ENCODE measurements at places on chromosomes 13 and 19.

- DNase-seq: no peak
Measured at GRCh38 chr19:32581705-32582179, 752 bp downstream of the PDCD5 start.

- no peak for DNase-seq
Measured at GRCh38 chr13:24022568-24022967, 125.3 kb upstream of the C1QTNF9B start.

GRCh38 chr13:57925751-57926150, 294.2 kb downstream of the PCDH17 start:
- no peak for DNase-seq

DNA sequence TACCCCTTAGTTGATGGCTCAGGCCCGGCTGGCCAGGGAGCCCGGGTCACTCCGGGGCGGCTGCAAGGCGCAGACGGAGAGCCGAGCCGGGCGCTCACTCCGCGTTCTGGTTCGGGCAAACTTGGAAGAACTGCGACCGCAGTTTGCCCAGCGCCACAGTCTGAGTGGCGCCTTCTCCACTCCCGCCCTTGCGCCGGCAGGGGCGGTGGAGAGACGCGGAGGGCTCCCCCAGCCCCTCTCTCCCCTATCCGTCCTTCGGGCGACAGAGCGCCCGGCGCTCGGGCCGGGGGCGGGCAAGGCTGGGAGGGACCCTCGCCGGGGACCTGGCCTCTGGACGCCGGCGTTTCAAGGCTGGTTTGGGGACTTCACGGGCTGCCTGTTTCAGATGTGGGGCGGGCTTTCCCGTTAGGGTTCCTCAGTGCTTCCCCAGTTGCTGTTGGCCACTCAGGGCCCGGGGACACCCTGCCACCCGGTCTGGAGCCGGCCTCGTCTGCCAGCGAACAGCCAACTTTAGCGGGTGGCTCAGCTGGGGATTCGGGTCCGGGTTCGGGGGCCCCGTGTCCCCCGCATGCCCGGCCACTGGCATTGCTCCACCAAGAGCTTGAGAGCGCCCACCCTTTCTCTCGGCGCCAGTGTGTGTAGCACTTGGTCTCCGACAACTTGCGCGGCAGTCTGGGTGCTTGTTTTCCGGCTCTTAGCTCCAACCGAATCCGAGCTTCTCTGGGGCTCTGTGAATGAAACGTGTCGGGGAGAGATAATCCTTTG, 1.5 kb downstream of the GPC6 start:
- DNase-seq: peak; percentile 56

GRCh38 chr13:83215627-83216026, 666.6 kb downstream of the SLITRK1 start:
- no peak for DNase-seq

DNA sequence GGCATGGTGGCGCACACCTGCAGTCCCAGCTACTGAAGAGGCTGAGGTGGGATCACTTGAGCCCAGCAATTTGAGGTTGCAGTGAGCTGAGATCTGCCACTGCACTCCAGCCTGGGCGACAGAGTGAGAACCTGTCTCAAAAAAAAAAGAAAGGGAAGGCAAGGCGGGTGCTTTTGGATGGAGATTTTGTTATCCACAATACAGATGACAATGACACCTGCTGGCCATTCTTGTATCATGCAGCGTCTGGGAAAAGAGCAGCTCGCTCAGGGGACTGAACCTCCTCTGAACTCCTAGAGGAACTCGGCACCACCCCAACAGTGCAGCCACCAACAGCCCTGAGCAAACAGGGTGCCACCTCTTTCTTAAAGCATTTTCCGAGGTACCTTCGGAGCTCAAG, 22.8 kb downstream of the HAUS8 start:
- peak; percentile 3 for DNase-seq

DNA sequence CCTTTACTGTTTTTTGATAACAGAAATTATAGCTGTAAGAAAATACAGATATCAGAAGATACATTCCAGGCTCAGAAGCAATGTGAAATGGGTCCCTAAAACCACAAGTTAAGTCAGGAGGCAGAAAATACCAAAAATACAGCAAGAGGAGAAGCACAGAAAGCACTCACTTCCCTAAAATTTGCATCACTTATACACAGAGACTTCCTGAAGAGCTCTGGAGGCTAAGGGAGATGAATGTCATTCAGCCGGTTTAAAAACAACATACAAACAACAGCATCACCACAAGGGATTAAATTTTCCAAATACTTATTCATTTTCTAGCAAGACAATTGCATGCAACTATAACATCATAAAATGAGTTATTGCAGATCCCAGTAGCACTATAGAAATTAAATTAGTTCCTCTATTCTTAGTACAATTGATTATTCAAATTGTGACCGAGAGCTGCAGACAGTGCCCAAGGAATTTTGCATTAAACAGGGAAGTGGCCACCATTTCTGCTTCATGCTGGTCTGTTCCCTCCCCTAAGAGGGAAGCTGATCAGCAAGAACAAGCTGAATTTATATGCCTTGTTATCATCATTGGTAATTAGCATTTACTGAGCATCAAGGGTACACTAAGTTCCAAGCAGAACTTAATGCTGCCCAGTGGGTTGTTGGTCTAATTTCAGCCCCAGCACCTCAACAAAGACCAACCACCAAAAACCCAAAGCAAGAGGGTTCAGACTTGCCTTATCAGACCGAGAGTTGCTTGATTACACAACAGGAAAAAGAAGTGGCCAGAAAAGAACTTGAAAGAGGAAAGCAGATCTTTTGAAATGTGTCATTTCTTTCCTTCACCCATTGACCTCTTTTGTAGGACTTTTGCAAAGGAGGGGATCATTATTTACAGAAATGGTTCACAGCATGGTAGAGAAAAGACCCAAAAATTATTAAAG, 140.7 kb downstream of the KCTD12 start:
- no peak for DNase-seq

DNA sequence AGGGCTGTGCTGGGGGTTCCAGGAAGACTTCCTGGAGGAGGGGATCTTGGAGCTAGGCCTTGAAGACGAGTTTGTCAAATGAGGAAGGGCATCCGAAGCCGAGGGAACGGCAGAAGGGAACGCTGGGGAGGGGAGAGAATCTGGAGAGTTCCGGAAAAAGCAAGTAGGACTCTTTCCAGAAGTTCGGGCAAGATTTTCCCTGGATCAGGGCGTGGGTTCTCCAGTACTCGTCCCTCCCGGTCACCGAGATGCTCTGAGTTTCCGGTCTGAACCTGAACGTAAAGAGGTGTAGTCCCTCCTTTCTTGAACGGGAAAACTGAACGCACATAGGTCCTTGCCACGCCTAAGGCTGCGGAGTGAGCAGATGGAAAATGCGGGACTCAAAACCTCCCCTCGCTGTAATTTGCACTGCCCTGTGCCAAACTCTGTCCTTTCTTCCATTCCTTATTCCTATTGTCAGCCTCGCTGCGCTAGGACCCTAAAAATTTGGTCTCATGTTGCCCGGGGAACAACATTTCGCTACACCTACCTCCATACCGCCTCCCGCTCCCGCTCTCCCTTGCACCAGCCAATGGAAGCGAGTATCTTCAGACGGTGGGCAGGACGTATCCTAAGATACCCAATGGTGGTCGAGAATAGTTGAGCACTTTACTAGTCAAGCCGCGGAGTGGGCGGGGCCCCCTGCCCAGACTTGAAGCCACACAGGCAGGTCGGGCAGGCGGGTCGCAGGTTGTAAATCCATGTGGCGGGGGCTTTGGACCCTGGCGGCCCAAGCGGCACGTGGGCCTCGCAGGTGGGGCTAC, at the start of gene GTPBP3:
Gene GTPBP3, plus strand, starts transcription at position 682 of the 803 bp plus-strand sequence. Its CDS starts 59 bp downstream, at position 741.
- peak; percentile 95 for DNase-seq

DNA sequence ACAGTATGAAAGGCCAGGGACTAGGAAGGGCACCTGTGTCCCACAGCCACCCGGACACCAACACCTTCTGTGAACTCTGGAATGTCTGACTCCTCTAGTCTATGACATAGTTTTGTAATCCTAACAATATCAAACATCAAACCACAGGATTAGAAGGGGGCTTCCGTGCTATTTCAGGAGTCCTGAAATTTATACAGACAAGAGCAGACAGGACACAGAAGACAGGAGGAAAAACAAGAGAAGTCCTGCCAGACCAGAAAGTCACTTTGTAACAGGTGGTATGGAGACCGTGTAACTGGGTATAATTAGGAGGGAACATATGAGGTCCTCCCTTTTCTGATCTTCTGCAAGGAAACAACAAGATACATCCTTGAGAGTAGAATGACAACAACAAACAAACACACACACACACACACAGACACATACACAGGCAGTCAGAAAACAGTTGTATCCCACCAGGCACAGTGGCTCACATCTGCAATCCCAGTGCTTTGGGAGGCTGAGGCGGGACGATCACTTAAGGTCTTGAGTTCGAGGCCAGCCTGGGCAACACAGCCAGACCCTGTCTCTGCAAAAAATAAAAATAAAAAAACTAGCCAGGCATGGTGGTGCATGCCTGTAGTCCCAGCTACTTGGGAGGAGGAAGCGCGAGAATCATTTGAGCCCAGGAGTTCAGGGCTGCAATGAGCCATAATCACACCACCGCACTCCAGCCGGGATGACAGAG, 13.1 kb downstream of the INSR start:
- DNase-seq: no peak

GRCh38 chr13:40342901-40343300, 323.5 kb downstream of the FOXO1 start:
- no peak for DNase-seq

DNA sequence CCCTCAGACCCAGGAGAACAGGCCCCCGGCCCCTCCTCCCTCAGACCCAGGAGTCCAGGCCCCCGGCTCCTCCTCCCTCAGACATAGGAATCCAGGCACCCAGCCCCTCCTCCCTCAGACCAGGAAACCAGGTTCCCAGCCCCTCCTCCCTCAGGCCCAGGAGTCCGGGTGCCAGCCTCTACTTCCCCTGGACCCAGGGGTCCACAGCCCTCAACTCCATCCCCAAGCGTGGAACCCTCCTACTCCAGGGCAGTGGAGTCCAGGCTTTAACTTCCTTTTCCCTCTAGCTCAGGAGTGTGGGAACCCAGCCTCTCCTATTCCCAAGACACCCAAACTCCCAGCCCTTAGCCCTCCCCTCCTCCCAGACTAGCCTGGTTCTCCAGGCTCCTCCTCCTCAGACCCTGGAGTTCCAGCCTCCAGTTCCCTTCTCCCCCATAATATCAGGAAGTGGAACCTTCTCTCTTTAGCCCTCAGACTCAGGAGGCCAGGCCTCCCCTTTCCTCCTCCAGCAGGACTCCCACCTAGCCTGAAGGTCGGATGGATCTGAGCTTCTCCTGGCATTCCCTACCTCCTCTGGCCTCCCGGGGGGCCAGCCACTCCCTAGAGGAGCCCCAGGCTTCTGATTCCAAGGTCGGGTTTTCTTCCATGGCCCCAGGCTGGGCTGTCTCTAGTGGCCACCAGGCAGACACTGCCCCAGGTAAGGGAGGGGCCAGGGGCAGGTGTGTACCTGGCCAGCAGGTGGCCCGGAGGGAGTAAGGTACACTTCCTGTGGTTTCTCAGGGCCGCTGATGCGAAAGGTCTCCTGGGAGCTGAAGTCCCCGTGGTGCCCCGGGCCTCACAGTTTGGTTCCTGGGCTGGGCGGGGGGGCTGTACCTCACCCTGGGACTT, at the start of gene TMC4:
Gene TMC4, minus strand, starts transcription at position 690 of the 888 bp plus-strand sequence. Its CDS starts 43 bp downstream, at position 647.
- DNase-seq: peak; percentile 76

DNA sequence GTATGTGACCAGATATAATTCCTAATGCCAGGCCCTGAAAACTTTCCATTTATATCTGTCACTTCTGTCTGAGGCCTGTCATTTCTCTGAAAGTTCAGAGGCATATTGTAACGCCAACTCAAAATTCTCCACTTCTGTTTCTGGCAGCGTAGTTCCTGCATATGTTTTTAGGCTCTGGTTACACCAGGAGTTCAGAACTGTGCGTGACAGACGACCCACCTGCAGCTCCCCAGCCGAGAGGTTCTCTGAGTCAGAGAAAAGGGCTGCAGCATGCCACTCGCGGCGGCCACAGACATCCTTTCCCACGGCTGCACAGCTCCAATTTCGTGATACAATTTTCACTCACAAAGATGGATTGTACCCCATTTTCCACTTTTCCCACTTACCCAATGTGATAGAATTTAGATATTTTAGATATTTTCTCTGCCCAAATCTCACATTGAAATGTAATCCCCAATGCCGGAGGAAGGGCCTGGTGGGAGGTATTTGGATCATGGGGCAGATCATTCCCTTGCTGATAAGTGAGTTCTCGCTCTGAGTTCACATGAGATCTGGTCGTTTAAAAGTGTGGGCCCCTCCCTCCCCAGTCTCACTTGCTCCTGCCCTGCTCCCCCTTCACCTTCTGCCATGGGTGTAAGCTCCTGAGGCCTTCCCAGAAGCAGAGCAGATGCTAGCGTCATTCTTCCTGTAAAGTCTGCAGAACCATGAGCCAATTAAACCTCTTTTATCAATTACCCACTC, 308.1 kb downstream of the LIG4 start:
- no peak for DNase-seq

- DNase-seq: no peak
Measured at GRCh38 chr13:79626924-79627323, 146.0 kb downstream of the NDFIP2 start.

GRCh38 chr13:75687150-75687763, 51.1 kb downstream of the LMO7 start:
- DNase-seq: peak; percentile 28

DNA sequence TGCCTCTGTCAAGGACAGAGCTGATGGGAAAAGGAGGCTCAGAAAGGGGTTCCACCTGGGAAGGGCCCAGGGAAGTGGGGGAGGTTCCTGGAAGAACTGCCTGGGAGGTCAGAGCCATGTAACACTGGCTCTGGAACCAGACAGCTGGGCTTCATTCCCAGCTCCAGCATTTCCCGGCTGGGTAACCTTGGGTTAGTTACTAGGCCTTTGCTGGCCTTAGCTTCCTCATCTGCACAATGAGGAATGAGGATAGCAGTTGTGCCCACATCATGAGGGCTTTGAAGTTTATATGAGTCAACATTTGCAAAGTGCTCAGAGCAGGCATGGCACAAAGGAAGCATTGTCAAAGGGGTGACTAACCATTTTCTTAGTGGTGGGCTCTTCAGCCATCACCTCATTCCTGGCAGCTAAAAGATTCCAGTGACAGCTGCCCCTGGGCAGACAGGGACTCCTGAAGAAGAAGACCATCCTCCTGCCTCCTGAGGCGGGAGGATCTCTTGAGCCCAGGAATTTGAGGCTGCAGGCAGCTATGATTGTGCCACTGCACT, 1.7 kb upstream of the DNAJB1 start:
- DNase-seq: no peak

DNA sequence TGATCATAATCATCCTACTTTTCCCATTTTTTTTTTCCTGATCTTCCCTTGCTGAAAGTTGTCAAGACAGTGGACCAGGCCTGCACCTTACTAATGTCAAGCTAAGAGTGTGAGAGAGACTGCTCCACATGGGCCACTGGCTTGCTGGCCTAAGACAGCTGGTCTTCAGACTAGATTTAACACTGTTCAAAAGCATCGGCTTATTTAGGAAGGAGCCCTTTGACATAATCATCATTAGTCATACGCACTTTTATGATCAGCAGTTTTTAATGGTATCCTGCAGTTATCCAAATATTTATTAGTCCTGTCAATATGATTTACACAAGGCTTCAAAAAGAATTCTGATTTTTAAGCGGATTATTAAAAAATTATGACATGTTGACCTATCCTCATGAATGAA, 270.6 kb downstream of the DNAJC15 start:
- DNase-seq: no peak

DNA sequence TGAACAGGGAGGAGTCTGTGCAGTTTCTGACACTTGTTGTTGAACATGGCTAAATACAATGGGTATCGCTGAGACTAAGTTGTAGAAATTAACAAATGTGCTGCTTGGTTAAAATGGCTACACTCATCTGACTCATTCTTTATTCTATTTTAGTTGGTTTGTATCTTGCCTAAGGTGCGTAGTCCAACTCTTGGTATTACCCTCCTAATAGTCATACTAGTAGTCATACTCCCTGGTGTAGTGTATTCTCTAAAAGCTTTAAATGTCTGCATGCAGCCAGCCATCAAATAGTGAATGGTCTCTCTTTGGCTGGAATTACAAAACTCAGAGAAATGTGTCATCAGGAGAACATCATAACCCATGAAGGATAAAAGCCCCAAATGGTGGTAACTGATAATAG, 16.1 kb downstream of the CEACAM6 start:
- no peak for DNase-seq
